ENCODE measurements at places on chromosomes 7 and 10.

DNA sequence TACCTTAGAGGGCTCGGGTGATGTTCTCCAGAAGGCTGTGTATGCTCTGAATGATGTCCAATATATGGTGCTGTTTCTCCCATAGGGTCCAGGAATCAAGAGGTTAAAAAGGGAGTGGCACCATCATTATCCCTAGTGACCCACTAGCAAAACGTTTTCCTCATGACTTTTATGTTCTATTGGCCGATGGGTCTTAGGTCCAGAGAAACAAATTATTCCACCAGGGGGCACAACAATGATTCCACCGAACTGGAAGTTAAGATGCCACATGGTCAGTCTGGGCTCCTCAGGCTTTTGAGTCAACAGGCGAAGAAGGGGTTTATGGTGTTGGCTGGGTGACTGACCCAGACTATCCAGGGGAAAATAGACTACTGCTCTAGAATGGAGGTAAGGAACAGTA lies 256.1 kb downstream of the COBL start:
- DNase-seq: no peak

DNA sequence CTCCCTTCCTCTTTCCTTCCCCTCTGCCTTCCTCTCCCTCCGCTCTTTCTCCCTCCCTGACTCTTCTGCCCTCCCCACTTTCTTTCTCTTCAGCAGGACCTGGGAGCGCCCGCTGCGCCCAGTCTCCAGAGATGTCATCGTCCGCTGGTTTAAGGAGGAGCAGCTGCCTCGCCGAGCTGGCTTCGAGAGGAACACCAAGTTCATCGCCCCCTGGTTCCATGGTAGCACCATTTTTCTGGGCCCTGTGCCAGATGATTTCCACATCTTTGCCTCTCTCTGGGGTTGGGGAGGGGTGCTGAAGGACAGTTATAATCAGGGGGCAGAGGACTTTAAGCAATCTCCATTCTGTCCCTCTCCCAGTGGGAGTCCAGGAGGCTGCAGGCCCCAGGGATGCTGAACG lies 71.6 kb downstream of the SH2D4B start:
- no peak for DNase-seq

DNA sequence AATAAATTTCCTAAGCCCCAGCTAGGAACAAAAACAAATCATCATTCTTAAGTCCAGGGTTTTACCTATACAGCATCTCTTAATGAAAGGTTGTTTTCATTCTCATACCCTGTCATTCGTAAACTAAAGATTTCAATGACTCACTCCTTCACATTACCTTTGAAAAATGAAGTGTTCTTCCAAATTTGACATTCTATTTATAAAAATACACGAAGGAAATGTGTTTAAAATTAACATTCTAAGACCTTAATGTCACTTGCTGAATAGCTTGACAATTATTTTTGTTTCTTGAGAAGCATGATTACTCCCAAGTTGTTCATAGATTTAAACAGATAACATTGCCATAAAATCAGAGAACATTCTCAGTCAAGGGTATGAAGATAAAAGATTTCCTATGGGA lies 1188.3 kb upstream of the SORCS1 start:
- DNase-seq: no peak

GRCh38 chr10:92993699-92994272 lies 66.8 kb upstream of the CYP26C1 start:
- no peak for DNase-seq

GRCh38 chr10:53325066-53325465 lies 552.5 kb upstream of the MBL2 start:
- DNase-seq: no peak

DNA sequence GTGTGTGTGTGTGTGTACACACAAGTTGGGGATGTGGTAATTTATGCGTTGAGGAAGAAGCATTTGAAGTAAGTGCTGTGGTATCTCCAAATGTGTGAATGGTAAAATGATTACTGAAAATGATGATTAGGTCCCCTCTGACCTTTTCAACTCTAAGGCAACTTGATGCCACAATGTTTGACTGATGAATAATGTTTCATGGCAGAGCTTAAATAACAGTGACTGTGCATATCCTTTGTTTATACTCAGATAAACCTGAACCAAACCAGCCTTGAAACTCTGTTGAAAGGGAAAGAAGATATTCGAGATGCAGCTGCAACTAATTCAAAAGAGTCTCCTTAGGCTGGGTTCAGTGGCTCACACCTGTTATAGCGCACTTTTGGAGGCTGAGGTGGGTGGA lies 64.8 kb upstream of the YAE1 start:
- no peak for DNase-seq

- no peak for DNase-seq
These were observed 13.9 kb upstream of the ZNF282 start for GRCh38 chr7:149181450-149181790.

- DNase-seq: no peak
These were observed 143.3 kb downstream of the DGKI start for GRCh38 chr7:137703291-137704010.

DNA sequence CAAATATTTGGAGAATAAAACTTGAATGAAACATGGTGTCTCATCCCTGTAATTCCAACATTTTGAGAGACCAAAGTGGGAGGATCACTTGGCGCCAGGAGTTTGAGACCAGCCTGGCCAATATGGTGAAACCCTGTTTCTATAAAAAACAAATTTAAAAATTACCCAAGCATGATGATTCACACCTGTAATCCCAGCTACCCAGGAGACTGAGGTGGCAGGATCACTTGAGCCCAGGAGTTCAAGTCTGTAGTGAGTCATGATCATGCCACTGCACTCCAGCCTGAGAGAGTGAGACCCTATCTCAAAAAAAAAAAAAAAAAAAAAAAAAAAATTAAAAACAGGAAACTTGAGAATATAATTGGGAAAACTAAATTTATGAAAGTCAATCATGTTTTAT lies 481.1 kb downstream of the SEMA3D start:
- no peak for DNase-seq

GRCh38 chr7:30177965-30178364 lies 43.2 kb downstream of the MTURN start:
- DNase-seq: no peak

GRCh38 chr7:108611268-108611667 lies 41.6 kb downstream of the DNAJB9 start:
- no peak for DNase-seq

DNA sequence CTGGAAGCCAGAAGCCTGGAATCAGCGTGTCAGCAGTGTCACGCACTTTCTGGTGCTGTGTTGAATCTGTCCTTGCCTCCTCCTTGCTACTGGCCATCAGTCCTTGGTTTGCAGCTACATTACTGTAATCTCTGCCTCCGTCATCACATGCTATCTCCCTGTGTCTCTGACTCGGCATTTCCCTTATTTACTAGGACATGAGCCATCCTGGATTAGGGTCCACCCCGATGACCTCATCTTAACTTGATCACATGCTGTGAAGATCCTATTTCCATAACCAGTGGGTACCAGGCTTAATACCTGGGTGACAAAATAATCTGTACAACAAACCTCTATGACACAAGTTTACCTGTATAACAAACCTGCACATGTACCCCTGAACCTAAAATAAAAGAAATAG lies 518.0 kb upstream of the KLF6 start:
- DNase-seq: no peak

DNA sequence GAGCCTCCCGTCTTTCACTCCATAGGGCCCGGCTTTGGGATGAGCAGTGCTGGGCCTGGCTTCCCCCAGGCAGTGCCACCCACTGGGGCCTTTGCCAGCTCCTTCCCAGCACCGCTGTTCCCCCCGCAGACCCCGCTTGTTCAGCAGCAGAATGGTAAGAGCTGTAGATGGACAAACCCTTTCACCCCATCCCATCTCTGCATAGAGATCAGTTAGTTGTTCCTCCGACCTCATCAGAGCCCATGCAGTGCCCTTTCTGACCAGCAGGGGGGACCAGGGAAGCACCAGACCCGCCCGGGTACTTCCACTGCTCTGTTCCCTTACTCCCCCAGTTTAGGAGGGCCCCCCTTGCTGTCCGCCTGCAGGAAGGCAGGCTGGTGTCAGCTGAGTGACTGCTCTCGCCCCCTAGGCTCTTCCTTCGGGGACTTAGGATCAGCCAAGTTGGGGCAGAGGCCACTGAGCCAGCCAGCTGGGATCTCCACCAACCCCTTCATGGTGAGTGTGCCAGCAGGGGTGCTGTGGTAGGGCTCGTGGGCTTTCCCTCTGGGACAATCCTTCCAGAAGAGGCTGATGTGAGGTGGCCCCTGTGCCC lies 9.8 kb downstream of the SAP25 start:
- DNase-seq: peak; percentile 80

DNA sequence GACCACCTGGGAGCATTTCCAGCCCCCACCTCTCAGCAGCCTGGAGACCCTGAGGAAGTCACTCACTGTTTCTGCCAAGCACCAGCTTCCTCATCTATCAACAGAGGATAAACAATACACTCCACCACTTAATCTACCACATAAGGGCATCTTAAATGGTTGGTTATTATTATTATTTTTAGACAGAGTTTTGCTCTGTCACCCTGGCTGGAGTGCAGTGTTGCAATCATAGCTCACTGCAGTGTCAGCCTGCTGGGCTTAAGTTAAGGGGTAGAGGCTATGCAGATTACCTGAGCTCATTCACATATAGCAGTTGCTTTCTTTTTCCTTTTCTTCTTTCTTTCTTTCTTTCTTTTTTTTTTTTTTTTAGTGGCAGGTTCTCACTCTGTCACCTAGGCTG lies 59.5 kb upstream of the ELN start:
- DNase-seq: no peak

DNA sequence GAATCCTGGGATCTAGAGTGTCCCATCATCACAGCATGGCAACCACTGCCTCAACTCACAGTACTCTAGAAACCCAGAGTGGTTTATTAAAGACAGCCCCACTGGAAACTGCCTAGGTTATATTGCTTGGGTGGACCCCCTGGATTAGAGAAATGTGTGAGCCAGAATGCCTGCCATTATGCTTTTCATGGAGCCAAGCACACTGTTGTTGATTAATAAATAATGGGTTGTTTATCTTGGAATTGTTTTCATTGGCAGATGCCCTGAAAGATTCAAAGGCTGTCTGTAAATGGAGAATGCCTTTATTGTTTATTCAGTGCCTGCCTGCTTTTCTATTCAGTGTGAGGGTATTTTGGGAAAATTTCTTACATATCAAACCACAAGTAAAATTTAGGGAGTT lies 52.1 kb downstream of the GNAI1 start:
- no peak for DNase-seq

DNA sequence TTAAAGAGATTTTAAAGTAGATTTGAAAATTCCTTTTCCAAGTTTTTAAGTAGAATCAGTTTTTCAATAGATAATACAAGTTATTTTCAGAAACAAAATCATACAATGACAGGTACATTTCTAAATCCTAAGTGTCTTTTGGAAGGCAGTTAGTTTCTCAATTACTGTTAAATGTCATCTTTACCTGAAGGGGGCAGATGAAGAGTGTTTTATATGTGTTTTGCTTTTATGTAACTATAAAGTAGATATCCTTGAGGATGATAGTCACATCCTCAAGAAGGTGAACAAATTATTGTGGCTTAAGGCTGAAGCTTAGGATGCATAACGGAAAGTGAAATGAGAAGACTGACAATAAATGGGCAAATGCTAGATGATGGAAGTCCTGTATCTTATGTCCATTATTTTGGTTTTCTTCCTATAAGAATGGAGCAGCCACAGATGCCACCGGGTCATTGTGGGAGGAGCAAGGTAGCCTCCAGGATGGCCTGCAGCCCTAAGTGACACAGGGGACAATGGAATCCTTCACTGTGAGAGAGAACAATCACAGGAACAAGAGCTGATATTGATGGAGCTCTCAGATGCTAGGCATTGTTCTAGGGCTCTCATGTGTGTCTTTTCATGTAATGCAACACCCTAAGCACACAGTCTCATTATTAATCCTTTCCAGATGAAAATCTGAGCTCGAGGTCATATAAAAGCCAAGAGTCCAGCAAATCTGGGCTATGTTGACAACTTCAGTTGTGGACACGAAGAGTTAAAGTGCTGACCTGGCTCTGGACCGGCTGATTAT lies 14.1 kb upstream of the MKX start:
- DNase-seq: no peak

DNA sequence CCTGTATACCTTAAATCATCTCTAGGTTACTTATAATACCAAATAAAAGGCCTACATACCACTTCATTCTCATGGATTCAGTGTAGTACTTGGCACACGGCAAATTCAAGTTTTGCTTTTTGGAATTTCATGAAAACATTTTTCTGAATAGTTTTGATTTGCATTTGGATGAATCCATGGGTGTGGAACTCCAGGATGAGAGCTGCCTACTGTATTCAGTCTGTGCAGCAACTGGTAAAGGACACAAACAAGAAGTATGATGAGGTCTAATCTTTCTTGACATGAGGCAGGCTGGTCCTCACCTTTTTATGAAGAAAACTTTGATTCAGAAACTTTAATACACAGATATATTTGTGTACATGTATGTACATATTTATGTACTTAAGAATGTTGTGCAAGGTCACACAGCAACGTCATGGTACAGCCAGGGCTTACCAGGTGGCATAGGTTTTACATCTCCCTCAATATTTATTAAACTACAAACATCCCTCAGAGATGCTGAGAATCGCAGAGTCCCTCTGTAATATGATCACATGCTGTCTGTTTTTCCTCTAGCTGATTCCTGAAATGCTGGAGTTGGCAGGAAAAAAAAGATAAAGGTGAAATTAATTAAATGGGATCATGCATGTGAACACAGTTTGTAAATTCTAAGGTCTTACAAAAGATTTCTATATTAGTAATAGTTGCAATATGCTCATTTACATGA lies 239.6 kb downstream of the PRKG1 start:
- DNase-seq: no peak

DNA sequence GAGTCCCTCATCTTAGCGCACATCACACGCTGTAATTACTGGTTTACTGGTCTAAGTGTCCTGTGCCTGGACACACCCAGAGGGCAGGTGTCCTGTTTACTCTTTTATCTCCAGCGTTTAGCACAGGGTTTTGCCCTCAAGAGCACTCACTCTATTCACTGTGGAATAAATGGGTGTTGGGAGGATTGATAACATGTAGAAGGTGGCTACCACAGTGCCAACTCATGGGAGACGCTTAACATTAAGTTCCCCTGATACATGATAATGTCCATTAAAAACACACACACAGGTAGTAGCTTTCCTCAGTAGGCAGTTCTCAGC lies 96.1 kb upstream of the EFCAB10 start:
- no peak for DNase-seq

DNA sequence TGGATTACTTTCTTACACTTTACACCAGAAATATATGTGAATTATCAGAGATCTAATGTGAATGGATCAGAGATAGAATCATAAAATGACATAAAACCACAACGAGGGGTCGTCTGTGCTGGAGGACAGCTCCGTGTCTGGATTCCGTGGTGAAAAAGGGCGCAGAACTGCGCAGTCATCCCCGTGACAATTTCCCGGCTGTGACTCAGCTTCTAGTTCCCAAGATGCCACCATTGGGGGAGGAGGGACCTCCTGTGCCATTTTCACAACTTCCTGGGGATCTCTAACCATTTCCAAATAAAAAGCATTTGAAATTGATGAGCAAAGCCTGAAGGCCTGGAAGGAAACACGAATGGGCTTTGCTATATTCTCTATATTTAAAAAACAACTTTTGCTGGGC lies 72.1 kb downstream of the PDGFA start:
- DNase-seq: no peak

DNA sequence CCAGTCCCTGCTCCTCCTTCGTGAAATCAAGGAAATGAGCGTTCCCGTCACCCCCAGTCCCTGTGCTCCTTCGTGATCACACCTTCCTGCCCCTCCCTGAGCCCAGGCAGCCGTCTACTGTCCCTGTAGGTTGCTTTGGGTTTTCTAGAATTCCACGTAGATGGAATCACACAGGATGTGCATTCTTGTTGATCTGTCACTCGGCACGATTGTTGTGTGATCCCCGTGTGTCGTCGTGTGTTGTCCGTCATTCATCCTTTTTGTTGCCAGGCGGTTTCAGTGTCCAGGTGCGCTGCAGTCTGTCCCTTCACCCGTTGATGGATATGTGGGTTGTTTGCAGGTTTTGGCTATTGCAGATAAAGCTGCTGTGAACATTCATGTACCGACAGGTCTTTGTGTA lies 9.4 kb downstream of the MTG1 start:
- no peak for DNase-seq
